ENCODE measurements at places on chromosomes 11 and 22.

DNA sequence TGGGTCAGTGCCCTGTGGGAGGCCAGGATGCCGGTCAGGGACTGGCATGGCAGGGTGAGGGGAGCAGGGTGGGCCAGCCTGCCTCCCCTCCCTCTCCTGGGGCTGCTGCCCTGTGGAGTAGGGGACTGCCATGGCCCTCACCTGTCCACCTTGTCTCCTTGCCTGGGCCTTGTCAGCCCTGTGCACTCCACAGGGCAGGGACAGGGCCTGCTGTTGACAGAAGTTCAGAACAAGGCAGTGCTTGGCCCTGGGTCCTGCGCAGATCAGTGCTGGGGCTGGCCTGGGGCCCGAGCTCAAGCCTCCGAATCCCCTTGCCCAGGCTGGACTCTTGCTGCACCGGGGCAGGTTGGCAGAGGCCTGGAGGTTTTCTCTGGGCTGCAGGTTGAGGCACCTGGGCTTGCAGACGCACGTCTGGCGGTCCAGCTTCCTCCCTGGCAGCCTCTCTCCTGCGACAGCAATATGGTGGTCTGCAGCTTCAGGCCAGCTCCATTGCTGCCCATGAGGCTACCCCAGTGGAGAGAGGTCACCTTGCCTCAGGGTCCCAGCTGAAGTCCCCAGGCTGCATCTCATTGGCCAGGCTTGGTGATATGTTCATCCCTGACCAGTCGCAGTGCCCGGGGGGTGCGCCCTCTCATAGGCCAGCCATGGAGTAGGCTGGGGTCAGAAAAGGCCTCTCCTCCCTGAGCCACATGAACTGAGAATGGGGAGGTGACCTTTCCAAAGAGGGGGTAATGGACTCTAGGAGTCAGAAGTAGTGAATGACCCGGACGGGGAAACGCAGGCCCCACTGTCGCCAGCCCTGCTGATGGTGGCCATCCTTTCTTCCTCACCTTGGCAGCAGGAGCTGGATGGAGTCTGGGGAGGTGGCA is 21.5 kb upstream of the CHKA start:
- no peak for DNase-seq

- DNase-seq, result no peak
Measured at GRCh38 chr22:34534101-34534500, 531.9 kb upstream of the ISX start.

GRCh38 chr22:29306175-29306834 is at the start of gene GAS2L1:
GAS2L1 (plus strand) TSS chr22:29306650; CDS start chr22:29308106, 1,456 bp downstream.
- peak; percentile 81 for DNase-seq

GRCh38 chr11:94740083-94741021 is 27.8 kb upstream of the AMOTL1 start:
- DNase-seq, result peak; percentile 41

GRCh38 chr11:69195824-69196782 is 40.4 kb downstream of the SMIM38 start:
- no peak for DNase-seq

DNA sequence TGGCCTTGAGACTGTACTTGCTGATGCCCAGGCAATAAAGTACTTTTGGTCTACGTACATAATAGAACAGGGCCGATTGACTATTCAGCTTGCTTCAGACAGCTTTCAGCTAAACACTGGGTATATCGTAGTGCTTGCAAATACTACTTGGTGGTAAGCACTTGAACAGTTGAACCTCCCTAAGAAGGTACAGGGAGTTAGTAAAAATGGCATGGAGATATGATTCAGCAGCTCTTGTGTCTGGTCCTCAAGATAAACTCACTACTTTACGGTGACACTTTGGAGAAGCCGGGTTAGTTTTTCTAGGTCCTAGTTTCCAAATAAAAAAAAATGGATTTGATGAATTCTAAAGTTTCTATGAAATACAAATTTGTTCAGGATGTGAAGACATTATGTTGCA is 7.3 kb downstream of the CCDC117 start:
- DNase-seq, result no peak

GRCh38 chr11:86508604-86509587 is 134.2 kb downstream of the CCDC81 start:
- peak; percentile 62 for DNase-seq

DNA sequence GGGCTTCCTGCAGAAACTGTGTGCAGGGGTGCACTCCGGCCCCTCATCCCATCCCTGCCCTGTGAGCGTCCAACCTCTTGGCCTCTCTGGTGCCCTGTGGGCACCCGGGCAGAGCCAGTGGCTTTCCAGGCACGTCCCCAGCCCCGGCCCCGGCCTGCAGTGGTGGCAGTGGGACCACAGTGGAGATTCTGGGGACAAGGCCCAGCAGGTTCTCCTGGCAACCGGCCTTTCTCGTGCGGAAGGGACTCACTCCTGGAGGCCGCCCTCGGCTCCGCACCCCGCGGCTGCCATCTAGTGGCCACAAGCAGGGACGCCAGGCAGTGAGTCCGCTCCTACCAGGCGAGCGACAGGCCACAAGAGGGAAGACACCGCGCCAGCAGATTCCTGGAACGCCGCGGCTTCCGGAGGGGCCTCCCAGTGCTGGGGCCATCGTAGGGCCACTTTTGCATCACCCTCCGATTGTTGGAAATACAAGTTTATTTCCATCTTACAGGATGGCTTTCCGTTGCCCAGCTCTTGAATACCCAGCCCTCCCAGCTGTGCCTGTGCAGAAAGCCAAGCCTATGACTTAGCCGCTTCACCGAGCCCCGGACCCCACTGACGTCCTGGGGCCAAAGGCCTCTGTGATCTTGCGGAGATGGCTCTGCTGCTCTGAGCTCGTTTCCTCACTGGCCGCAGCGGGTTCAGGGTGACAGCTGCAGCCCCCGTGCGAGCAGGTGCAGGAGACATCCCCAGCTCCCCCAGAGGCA is 357.3 kb downstream of the CTTN start:
- peak; percentile 58 for DNase-seq

- DNase-seq, result peak; percentile 75
Measured at GRCh38 chr11:86608251-86608799, 64.1 kb downstream of the ME3 start.

DNA sequence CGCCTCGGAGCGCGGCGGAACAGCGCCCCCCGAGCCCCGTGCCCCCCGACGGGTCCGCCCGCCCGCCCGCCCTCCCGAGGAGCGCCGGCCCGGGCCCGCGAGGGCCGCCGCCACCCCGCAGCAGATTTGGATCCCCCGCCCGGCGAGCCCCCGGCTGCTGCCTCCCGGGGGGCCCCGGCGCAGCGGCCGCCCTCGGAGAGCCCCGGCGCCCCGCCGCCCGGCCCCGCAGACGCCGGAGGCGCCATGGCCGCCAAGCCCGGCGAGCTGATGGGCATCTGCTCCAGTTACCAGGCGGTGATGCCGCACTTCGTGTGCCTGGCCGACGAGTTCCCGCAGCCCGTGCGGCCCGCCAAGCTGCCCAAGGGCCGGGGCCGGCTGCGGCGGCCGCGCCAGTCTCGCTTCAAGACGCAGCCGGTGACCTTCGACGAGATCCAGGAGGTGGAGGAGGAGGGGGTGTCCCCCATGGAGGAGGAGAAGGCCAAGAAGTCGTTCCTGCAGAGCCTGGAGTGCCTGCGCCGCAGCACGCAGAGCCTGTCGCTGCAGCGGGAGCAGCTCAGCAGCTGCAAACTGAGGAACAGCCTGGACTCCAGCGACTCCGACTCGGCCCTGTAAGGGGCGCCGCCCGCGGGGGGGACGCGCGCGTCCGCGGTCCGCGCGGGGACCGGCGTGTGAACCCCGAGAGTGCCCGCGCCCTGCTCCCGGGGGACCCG is 380 bp downstream of the C11orf96 start:
- peak; percentile 44 for DNase-seq

DNA sequence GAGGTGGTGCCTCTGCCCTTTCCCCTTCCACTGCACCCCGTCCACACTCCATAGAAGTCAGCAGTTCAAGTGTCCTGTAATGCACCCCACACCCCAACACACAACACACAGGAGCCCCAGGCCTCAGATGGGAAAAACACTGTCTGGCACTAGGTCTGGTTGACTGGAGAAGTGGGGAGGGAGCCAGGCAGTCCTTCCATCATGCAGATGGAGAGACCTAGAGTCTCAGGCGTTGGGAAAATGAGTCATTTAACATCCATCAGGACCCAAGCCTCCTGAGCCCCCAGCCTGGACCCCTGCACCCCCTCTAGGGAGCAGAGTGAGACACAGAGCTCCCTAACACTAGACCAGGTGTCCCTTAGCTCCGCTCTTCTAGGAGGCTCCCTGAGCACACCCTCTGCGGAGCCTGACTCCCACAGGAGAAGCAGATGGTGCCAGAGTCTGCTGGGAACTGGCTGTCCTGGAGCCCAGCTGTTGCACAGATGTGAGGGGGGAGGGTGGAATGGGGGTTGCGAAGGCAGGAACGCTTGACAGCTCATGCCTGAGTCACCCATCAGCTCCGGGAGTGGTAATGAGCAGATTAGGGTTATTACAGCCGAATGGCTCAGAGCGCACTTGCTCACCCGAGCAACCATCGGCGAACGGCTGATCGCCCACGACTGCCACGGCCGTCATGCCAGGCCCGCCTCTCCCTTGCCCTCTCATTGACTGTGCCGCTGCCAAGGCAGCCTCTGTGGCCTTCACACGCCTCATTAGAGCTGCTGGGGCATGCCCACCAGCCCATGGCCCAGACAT is 22.1 kb upstream of the SYT7 start:
- DNase-seq, result peak; percentile 94

DNA sequence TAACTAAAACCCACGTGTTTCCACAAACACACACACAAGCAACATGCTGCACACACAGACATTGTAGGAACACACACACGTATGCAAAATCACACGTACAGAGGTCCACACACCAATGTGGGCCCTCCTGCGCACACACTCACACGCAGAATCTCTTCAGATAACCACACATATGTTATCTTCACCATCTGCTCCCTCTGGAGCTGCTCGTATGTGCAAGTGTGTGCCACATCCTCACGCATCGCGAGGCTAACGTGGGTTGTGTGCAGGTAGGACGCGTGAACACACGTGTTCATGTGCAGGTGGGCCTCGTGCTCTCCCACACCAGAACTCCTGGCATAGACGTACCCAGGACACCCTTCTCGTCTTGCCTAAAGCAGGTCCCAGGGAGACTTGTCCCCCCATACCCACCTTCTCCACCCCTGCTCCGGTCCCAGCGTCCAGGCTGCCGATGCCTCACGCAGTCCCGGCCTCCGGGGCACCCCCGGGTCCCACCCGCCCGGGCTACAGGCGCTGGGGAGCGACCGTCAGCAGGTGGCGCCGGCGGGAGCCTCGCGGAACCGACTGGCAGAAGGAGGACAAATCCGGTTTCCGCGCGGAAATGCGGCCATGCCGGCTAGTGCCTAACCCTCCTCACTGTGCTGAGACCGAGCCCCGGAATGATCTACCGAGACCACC is 10.3 kb upstream of the IGSF9B start:
- DNase-seq, result no peak

GRCh38 chr11:96219981-96220623 is 122.9 kb downstream of the MAML2 start:
- peak; percentile 66 for DNase-seq

GRCh38 chr11:3796801-3797328 is 489 bp downstream of the NUP98 start:
- no peak for DNase-seq

DNA sequence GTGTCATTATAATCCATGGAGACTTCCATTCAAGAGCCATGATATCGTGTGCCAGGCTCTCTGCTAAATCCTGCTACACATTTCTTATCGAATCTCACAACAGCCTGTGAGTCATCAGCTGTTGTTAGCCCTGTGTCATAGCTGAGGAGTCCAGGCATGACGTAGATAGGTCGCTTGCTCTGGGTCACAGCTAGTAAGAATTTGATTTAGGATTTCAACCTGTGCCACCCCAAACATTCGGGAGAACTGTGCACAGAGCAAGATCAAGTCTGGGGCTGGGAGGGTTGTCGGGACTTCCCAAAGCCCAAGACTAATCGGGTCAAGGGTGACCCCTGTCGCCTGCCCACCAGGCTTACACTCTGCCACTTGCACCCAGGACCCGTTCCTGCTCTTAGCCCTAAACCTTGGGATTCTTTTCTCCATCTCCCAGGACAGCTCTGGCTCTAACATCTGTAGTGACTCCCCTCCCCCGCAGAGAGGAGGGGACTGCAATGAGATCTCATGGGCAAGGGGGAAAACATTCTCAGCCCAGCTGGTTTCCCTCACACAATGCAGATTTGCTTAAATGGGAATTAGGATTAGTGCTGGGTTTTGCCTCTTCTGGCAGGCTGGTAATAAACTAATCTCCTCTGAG is 34.3 kb downstream of the TSPAN18 start:
- peak; percentile 92 for DNase-seq

GRCh38 chr11:91730057-91730456 is 494.6 kb upstream of the FAT3 start:
- no peak for DNase-seq

- no peak for DNase-seq
Measured at GRCh38 chr11:115642660-115643059, 138.4 kb upstream of the CADM1 start.

DNA sequence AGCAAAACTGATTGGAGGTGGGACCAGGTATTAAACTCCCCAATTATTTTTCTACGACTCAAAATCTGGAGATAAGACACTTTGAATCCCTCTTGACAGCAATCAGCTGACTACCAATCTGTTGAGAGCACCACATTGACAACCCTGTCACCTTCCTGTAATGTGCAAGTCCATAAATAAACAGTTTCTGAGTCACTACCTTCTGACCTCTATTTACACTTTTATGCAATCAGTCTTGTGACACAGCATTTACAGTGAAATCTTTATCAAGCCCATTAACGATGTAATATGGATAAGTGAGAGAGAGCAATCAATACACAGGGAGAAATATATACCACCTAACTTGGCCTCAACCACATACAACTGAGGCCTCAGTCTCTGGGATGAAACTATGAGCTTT is 283.7 kb upstream of the ANO5 start:
- no peak for DNase-seq

DNA sequence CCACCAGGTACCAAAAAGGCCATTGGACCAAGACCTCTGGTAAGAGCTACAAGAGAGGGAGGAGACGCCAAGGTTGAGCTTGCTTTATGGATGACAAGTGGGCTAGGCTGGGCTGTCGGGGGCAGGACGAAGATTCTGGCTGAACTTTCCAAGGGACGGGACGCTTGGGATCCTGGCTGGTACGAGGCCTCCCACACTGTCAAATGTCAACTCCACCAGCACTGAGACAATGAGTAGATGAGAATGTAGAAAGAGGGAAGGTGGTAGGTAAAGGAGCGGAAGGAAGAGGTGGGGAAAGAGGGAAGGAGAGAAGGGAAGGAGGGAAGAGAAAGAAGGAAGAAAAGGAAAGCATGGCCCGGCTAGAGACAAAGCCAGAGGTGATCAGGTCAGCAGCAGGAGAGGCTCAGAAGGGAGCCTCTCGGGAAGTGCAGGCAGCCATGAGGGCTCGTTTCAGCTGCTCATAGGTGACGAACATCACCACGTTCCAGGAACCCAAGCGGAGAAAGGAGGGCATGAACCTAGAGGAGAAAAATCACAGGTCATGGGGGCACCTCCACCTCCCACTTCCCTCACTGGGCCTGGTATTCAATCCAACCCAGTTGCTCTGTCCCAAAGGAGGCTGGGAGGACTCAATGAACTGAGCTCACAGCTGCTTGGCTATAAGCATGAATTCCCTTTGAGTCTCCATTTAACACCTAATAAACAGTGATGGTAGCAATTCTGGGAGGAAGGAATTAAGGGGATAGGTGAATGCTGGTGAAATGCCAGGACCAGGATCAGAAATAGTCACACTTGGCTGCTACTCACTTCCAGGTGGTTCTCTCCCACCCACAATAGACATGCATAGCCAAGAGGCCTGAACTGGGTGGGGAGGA is 7.8 kb downstream of the UCP2 start:
- DNase-seq, result no peak

- DNase-seq, result no peak
Measured at GRCh38 chr11:85806876-85807275, 4.1 kb downstream of the SYTL2 start.

GRCh38 chr11:109785714-109786113 is 307.5 kb upstream of the ZC3H12C start:
- DNase-seq, result peak; percentile 25

- no peak for DNase-seq
Measured at GRCh38 chr11:75850787-75851186, 35.8 kb downstream of the UVRAG start.
